Stimulated activated naive CD8-positive, alpha-beta T cell treated with anti-CD3 and anti-CD28 coated beads, Interleukin-15, Interleukin-2, amounts not matched to agents 100 U/mL and 50 U/mL, for 24 hours (primary cell): ENCODE measurements at places on chromosomes 7 and 10.
A peak's percentile ranks its signal among the peaks of the same experiment; 100 is the strongest.

DNA sequence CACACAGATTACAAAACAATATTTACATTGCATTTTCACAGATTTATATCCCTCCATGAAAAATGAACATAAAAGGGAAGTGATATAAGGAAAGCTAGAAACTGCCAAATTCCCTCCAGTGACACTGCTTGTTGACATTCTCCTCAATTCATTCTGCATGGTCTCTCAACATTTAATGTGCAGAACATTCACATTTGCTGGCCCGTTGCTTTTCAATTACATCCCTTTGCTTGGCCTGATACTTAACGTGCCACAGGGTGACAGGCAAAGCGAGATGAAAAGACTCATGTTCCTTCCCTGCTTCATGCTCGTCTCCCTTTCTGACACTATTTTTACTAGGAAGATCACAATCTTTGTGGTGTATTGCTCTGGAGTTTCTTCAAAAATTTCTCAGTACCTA is 1019.7 kb upstream of the LRRN3 start:
- no peak for DNase-seq

DNA sequence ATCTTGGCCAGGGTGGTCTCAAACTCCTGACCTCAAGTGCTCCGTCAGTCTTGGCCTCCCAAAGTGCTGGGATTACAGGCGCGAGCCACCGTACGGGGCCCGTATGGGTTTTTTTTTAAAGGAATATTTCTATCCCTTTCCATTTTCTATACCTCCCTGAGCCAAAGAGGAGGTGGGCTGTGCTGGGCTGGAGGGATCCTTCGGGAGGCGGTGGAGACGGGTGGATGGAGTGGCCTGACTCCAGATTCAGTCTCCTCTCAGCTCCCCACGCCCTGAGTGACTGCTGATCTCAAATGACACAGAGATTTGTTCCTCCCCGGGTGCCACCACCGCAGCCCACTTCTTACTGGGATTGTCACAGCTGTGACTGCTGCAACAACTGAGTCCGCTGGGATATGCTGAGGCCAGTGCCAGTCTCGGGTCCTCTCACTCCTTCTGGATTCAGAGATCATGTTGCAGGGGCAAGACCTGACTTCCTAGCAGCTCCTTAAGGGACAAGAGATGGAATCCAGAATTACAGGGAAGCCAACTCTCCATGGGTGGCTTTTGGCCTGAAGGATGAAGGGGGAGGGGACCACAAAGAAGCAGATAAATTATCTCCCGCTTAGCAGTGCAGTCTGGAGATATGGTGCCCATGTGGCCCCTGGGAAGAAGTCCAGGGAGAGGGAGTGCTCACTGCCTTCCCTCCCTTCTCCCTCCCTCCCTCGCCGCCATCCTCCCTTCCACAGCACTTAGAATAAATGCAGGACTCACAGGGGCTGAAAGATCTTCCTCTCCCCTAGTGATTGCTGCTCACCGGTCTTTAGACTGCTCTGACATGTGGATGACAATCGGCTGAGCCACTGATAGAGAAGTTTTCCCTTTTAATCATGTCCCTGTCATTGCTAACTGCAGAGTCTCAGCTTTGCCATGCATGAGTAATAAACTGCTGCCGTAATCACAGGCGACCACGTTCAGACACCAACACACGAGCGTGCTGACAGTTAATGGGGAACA is 14.3 kb downstream of the GALNT17 start:
- no peak for DNase-seq

- no peak for DNase-seq
Measured at GRCh38 chr10:74234569-74234968, 83.5 kb downstream of the ADK start.

DNA sequence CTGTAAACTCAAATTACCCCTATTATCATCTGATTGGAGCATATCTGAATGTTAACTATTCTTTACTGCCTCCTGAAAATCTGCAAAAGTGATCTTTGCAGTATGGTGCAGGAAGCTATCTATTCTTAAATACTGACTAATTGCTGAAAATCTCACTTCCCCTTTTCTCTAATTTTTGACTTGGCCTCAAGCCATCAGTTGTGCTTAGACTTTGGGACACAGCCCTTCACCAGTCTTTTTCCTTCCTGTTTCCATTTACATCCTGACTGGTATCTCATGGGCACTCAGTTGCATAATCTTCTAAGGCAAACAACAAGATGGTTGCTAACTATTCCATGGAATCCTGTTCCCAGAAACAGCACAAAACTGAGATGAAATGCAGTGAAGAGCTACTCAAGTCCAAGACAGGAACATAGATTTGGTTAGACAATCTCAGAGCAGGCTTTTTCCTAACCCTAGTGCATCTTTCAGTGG is 228.5 kb downstream of the SORCS1 start:
- DNase-seq, result no peak

DNA sequence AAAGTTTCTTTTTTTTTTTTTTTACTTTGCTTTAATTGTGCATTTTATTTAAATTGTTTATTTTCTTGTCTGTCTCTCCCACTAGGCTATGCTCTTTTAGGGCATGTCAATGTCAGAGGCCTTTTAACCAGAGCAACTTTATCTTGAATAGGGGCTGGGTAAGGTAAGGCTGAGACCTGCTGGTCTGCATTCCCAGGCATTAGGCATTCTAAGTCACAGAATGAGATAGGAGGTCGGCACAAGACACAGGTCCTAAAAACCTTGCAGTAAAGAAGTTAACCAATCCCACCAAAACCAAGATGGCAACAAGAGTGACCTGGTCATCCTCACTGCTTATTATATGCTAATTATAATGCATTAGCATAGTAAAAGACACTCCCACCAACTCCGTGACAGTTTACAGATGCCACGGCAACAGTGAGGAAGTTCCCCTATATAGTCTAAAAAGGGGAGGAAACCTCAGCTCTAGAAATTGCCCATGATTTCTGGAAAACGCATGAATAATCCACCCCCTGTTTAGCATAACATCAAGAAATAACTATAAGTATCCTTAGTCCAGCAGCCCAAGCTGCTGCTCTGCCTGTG is 47.0 kb upstream of the FRMD4A start:
- no peak for DNase-seq

- no peak for DNase-seq
Measured at GRCh38 chr10:124983321-124983720, 41.4 kb downstream of the ZRANB1 start.

DNA sequence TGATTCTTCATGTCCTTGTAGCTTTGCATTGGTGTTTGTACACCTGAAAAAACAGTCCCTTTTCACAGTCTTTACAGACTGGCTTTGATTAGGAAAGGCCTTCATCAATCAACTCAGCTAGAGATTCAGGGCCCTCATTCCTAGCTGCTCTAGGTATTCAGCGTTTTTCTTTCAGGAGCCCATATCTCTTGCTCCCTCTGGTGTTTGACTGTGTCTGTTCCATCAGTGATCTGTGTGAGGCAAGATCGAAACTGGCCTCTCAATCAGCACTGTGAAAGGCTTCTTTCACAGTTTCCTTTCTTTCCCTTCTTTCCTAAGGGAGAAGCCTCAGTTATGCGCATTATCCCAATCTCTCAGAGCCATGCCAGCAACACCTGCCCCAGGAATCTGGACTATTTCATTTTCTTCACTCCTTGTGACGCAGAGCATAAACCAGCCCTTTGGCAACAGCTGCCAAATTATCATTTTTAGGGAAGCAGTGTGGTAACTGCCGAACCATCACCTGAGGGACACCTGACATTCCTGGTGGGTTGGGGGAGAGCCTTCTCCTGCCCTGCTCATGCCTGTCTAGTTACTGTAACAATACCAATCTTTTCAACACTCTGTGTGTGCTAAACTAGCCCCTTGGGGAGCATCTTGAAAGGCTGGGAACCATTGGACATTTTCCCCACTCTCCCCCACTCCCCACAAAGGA is 75.7 kb upstream of the CCDC71L start:
- DNase-seq, result peak; percentile 33

- DNase-seq, result no peak
Measured at GRCh38 chr7:139582671-139583155, 59.2 kb downstream of the CLEC2L start.

- DNase-seq, result no peak
Measured at GRCh38 chr7:111265394-111265793, 174.5 kb downstream of the LRRN3 start.

GRCh38 chr7:38658921-38659320 is 27.7 kb upstream of the AMPH start:
- no peak for DNase-seq

GRCh38 chr7:10940704-10941355 is 32.8 kb upstream of the PHF14 start:
- peak; percentile 8 for DNase-seq

- DNase-seq, result peak; percentile 19
Measured at GRCh38 chr7:35991511-35992232, 161.4 kb upstream of the EEPD1 start.

GRCh38 chr10:58856508-58857240 is 319.8 kb upstream of the PHYHIPL start:
- DNase-seq, result no peak

DNA sequence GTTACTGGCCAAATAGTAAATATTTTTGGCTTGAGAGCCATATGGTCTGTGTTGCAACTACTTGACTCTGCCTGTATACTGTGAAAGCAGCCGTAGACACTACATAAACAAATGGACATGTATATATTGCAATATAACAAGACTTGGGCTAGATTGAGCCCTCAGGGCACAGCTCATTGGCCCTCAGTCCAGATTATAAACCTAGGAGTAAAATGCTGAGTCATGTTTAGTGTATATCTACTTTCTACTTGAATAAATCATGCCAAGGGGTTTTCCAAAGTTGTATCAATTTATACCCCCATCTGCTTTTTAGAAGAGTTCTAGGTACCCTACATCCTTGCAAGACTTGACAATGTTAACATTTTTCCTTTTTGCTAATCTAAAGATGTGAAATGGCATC is 27.4 kb upstream of the POU6F2 start:
- DNase-seq, result no peak

GRCh38 chr7:33650828-33651227 is 254.5 kb upstream of the BMPER start:
- DNase-seq, result no peak

- DNase-seq, result no peak
Measured at GRCh38 chr10:3714531-3714930, 70.5 kb downstream of the KLF6 start.

- no peak for DNase-seq
Measured at GRCh38 chr7:117690147-117690546, 183.1 kb downstream of the CTTNBP2 start.
